Stimulated activated CD8-positive, alpha-beta memory T cell treated with anti-CD3 and anti-CD28 coated beads, Interleukin-15, amount 100 ng/mL, for 48 hours (primary cell): ENCODE measurements at places on chromosomes 13 and 19.
A peak's percentile ranks its signal among the peaks of the same experiment; 100 is the strongest.

- DNase-seq: no peak
Observed at GRCh38 chr13:113001241-113002140, 32.5 kb downstream of the MCF2L start.

DNA sequence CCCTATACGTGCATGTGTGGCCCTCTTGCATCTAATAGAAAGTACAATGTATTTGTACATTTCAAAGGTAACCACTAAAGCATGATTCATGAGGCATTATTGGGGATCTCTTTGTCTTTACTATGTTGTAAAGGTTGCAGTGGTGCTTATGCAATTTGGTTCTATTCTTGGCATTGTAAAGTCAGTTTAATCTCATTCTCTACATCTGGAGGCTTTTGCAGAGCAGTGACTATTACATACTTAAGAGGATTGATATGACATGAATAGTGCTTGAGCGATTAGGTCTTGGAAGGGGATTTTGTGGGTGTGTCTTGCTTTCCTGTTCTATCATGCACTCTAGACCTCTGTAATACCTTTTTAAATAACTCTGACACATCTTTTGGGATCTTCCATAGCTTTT is 610.0 kb downstream of the EFNB2 start:
- DNase-seq: no peak

DNA sequence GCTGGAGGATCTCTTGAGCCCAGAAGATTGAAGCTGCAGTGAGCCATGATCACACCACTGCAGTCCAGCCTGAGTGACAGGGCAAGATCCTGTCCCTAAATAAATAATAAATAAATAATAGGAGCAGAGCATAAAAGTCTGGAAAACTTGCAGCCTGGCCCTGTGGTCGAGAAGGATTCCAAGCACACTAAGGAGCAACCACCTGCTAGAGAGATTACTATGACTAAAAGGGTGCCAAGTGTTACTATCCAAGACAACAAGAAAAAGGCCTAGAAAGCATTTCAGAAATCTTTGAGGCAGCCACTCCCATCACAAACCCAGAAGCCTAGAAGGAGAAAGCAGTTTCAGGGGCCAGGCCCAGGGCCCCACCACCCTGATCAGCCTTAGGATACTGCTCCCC is 46.1 kb downstream of the LHFPL6 start:
- no peak for DNase-seq

DNA sequence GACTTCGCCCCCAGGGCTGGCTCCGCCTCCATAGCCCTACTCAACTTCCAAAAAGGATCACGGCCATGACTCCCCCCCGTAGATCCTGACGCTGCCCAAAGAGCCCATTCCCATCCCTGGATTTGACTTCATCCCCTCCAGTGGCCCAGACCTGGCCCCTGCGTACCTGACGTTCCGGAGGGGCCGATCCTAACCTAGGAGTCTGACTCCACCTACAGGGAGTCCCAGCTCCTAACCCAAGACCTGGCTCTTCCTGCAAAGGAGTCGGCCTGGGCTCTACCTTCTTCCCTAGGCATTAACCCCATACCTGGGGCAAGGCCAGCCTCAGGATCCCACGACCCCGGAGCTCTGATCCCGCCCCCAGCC is 10.8 kb downstream of the STAP2 start:
- no peak for DNase-seq

- DNase-seq: no peak
Observed at GRCh38 chr13:24725379-24725778, 38.6 kb upstream of the RNF17 start.

DNA sequence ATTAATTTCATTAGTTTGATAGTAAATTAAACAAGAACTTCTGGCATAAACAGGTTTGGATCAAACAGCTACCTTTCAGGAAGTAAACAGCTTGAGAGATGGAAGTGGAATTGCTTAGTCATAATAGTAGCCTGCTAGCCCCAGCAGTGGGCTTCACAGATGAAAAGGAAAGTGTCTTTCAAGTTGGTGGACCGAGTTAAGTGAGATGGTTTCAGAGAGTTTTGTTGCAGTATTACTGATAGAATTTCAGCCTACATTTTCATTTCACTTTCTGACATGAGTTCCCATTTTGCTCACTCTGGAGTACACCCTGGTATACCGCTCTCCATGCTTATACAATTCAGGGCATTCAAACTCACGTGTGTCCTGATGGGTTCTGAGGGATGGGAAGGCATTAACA is 2.0 kb upstream of the PTOV1 start:
- DNase-seq: no peak

DNA sequence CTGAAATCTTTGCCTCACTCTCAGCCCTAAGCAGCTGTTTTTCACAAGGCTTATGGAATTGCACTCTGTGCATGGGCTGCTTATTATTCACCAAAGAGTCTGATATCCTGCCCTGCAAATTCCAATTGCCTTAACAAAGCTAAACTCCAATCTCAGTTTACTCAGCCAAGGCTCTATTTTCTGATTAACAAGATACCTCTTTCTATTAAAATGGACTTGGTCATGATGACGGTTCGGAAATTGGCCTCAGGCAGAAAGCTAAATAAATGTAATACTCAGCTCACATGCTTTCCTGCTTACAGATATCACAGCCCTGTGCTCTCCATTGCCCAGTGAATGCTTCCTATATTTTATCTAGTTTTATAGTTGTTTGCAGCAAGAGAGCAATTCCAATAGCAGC is 1270.8 kb downstream of the PCDH9 start:
- no peak for DNase-seq

DNA sequence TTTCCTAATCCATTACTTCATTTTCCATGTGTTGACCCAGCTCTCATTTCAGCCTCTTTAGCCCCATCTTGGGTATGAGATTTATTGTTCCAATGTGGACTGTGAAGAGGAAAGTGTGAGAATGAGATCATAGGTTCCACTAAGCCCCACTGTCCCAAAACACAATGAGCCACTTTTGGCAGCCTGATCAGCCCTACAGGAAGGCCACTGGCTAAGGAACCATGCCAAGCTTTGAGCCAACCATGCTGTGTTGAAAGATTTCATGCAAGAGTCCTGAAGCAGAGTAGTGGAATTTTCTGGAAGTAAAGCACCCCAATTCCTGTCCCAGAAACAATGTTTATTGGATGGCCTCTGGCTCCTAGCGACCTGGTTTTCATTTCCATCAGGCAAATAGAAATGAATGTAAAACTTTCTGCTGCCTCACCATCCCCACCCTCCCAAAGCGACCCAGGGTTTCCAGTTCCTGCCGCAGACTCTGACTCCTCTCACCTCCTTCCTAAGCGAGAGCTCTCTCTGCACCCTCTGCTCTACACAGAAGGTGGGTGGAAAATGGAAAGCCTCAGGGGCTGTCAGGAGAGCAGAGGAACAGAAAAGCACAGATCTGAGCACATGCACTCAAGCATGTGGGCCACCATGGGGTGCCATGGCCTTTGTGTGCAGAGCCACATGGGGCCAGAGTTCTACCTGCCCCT is 73.1 kb downstream of the KCTD12 start:
- DNase-seq: no peak

GRCh38 chr13:30702006-30702405 is 33.3 kb upstream of the ALOX5AP start:
- no peak for DNase-seq

- no peak for DNase-seq
Observed at GRCh38 chr13:92913840-92914239, 312.8 kb upstream of the GPC6 start.

DNA sequence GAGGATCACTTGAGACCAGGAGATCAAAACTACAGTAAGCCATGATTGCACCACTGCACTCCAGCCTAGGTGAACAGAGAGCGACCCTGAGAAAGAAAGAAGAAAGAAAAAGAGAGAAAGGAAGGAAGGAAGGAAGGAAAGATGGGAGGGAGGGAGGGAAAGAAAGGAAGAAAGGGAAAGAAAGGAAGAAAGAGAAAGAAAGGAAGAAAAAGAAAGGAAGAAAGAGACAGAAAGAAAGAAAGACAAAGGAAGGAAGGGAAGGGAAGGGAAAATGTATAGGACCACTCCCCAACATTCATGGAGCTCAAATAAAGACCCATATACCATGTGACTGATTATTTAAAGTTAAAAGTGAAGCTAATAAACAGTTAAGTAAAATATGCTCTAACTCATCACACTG is 39.9 kb downstream of the SYDE1 start:
- DNase-seq: no peak

DNA sequence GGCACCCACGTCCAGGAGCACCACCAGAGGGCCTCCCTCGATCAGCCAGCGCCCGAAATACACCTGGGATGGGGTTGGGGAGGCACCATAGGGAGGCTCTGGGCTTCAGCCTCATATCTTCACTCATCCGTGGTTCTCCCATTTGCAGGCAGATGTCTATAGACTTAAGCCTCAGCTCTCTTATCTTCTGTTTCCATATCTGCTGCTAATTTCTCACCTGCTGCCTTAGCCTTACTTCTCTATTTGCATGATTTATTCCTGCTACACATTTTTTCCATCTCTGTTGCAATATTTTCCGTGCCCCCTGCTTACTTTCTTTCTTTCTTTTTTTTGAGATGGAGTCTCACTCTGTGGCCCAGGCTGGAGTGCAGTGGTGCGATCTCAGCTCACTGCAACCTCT is 5.8 kb downstream of the GYS1 start:
- DNase-seq: no peak

DNA sequence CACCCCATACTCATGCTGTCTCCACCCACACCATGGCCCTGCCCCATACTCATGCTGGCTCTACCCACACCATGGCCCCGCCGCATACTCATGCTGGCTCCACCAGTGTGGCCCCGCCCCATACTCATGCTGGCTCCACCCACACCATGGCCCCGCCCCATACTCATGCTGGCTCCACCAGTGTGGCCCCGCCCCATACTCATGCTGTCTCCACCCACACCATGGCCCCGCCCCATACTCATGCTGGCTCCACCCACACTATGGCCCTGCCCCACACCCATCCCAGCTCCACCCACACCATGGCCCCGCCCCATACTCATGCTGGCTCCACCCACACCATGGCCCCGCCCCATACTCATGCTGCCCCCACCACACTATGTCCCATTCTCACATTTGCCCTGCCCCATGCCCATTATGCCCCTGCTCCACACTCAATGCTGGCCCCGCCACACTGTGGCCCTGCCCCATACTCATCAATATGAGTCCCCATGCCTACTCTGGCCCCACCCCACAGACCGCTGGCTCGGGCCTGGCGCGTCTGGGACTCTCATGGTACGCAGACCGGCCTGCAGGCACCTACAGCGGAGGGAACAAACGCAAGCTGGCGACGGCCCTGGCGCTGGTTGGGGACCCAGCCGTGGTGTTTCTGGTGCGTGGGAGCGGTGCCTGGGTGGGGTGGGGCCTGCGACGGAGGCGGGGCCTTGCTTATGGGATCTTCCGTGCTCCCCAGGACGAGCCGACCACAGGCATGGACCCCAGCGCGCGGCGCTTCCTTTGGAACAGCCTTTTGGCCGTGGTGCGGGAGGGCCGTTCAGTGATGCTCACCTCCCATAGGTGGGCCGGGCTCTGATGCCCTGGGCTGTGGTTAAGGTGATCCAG is 3.7 kb upstream of the ARHGAP45 start:
- peak; percentile 64 for DNase-seq

DNA sequence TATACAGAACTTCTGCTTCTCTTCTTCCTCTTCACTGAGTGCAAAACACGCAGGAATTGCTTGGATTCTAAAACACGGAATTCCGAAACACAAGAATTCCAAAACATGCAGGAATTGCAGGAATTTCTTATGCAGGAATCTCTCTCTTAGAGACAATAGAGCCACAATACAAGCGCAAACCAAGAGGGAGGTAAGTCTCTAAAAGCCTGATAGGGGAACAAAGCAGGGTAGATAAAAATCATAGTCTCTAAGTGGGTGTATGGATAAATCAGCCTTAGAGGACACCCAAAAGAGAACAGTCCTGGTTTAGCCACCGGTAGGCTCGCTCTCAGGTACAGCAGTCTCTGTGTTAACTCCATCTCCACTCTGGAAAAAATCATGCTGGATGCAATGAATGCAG is 112.9 kb downstream of the LHFPL6 start:
- DNase-seq: no peak

- no peak for DNase-seq
Observed at GRCh38 chr13:23820530-23820929, 68.7 kb downstream of the MIPEP start.

DNA sequence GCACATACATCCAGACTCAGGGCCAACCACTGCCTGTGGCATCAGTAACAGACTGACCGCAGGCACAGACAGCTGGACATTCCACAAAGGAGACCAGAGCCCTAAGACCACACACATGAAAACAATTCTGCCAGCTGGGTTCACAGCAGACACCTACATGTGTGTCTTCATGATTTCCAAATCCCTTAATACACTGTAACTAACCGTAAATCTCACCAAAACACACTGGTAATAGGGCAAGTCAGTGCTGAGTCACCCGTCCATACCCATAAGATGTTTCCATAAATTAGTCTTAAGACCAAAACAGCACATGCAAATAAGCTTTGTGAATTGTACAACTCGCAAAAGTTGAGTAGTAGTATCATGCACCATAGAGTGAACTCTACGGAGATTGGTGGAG is 65.4 kb downstream of the TUBGCP3 start:
- DNase-seq: no peak

DNA sequence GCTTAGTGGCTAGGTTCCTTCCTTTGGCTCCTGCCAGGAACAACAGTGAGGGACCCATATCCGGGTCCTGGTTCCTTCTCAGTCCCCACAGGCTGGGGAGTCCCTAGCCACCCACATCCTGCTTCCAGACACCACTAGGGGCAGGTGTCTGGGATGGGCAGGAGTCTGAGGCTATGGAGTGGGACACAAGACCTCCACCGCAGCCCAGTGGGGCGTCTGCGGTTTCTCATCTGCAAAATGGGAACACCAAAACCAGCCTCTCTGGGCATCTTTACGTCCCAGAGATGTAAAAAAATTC is 879 bp upstream of the FCGBP start:
- DNase-seq: no peak

DNA sequence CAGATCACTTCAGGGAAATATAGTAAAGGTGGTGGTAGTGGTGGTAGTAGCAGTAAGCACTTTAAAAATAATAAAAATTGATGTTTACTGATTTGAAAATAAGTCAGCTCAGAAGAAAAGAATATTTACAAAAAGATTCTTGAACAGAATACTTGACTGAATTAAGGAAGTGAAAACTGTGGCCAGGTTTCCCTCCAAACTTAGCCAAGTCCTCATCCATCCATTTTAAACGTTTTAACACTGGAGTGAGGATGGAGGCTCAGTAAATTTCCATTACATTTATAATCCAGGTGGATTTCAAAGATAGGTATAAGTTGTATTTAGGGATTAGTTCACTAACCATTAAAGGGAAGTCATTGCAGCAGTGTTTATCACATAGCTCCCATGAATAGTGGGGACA is 221.5 kb downstream of the RGCC start:
- DNase-seq: no peak

DNA sequence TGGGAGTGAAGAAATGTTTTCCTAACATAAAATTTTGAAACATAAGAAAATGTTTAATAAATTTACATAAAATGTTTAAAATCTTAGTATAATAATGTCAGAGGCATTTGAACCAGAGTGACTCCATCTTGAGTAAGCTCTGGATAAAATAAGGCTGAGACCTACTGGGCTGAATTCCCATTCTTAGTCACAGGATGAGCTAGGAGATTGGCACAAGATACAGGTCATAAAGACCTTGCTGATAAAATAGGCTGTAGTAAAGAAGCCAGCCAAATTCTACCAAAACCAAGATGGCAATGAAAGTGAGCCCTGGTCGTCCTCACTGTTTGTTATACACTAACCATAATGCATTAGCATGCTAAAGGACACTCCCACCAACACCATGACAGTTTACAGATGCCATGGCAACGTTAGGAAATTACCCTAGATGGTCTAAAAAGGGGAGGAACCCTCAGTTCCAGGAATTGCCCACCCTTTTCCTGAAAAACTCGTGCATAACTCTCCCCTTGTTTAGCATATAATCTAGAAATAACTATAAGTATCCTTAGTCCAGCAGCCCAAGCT is 1184.0 kb downstream of the UQCRFS1 start:
- no peak for DNase-seq
